ENCODE measurements at places on chromosomes 5 and 9. TPM values are rescaled to one million over a fixed set of nuclear protein-coding genes. Genes with fewer than 3 reads are reported as not detected.

The OR1Q1 gene
- total RNA-seq, result not detected

The GRM6 gene
- not detected for total RNA-seq

The SLC25A2 gene
- 0.27 TPM for total RNA-seq

The GM2A gene
- 22.4 TPM for total RNA-seq

The ADGRD2 gene
- total RNA-seq, result not detected

The STING1 gene
- 79.6 TPM for total RNA-seq

The PKD2L2 gene
- total RNA-seq, result not detected

The ANXA6 gene
- total RNA-seq, result 16.4 TPM

The PCDHB2 gene
- not detected for total RNA-seq

- DNase-seq, result no peak
Measured at GRCh38 chr5:90274216-90274615, 135.3 kb downstream of the CETN3 start.

GRCh38 chr5:9947225-9947714, 302.4 kb downstream of the ATPSCKMT start:
- no peak for DNase-seq

DNA sequence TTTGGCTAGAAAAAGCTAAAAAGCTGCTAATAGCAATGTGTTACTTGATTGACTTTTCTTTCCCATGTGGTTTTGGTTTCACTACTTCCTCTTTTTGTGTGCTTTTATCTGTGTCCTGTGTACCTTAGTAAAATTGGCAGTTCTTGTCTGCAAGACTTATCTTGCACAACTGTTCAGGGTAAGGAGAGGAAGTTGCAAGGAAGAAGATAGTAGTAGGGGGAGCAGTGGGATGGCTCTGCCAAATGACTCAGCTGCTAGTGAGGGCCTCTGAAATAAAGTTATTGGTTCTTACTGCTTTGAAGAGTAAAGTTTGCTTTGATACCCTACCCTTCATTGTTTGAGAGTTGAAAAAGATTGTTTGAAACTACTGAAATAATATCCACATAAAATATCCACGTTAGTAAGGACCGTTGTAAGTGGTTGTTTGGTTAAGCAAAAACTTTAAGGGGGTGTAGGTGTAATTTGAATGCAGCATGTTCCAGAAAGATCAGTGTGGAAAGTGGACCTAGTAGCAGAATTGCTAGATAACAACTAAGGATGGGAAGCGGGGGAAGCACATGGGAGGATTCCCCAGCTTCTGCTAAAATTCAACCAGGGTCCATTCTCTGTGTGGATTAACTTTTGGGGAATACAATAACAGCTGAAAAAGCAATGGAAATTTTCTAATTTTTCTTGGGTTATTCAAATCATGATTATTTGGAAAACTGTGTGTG, 123.5 kb downstream of the SCAMP1 start:
- DNase-seq, result no peak

GRCh38 chr5:74375271-74375670, 265.3 kb downstream of the ENC1 start:
- DNase-seq, result no peak

DNA sequence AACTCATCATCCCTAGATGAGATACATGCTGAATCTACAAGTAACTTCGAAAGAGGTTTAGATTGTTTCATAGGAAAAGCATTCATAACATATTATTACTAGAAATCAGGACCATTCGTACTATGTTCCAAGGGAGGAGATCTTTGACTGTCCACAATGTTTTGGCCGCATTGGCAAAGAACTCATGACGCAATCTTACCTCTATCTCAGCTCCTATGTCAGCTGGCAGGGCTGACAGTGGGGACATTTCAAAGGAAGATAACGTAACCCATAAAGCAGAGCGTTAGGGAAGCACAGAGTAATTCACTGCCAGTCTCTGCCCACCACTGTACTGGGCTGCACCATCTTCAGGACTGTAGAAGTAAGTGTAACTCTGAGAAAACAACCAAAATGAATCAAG, 69.7 kb downstream of the EFNA5 start:
- no peak for DNase-seq

GRCh38 chr5:154447089-154447725, 1.4 kb downstream of the SAP30L start:
- DNase-seq, result no peak

- DNase-seq, result no peak
Measured at GRCh38 chr5:149166128-149166527, 24.8 kb downstream of the ABLIM3 start.

- DNase-seq, result no peak
Measured at GRCh38 chr5:15440434-15440833, 59.5 kb upstream of the FBXL7 start.

- DNase-seq, result no peak
Measured at GRCh38 chr5:89596821-89597220, 713.8 kb upstream of the MEF2C start.

DNA sequence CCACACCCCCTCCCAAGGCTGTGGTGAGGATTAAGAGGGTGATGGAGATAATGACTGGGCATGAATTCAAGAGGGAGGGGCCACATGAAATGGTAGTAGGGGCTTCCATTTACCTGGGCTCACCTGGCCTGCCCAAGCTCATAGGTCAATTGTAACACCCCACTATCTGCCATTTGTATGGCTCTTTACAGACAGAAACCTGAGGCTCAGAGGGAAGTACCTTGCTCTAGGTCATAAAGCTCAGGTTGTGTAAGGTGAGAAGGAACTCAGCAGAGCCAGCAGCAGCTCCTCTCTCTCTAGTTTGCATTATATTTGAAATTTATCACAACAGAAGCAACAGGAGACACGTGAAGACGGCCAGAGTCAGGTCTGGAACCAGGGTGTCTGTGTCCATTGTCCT, 133.4 kb upstream of the ALDH1B1 start:
- no peak for DNase-seq

DNA sequence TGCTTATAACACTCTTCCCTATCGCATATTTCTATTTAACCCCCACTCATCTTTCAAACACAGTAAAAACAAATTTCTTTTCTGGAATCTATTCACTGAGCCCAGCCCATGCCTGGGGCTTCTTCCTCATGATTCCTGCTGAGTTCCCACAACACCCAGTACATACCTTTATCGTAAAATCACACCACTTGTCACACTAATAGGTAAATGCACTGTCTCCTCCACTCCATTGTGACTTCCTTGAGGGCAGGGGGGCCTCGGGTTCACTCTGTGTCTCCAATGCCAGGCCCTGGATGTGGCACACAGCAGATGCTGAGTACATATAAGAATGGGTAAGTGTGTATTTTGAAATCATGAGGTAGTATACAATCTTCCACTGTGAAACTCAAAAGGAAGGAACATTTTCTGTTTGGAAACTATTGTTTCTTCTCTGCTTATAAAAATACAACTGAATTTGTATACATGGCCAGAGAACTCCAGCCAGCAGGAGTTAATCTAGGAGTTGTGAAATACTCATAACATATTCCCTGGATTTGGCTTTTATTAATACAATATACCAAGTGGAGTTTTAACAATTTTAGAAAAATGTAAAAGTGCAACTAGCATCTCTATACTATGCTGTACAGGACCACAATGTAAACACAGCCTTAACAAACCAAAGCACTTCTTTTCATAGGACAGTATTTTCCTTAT, 7.2 kb downstream of the PLK2 start:
- DNase-seq, result no peak

- peak; percentile 43 for DNase-seq
Measured at GRCh38 chr5:157740229-157740610, 3.3 kb upstream of the LSM11 start.

- no peak for DNase-seq
Measured at GRCh38 chr9:130895038-130895437, 1.6 kb downstream of the QRFP start.

GRCh38 chr9:94681508-94681907, 42.2 kb upstream of the FBP1 start:
- DNase-seq, result peak; percentile 66
